ENCODE measurements at places on chromosomes 1 and 21.

- DNase-seq = no peak
Observed at GRCh38 chr1:156577550-156577949, 2.0 kb upstream of the TTC24 start.

- no peak for DNase-seq
Observed at GRCh38 chr1:10716840-10717239, 79.6 kb downstream of the CASZ1 start.

DNA sequence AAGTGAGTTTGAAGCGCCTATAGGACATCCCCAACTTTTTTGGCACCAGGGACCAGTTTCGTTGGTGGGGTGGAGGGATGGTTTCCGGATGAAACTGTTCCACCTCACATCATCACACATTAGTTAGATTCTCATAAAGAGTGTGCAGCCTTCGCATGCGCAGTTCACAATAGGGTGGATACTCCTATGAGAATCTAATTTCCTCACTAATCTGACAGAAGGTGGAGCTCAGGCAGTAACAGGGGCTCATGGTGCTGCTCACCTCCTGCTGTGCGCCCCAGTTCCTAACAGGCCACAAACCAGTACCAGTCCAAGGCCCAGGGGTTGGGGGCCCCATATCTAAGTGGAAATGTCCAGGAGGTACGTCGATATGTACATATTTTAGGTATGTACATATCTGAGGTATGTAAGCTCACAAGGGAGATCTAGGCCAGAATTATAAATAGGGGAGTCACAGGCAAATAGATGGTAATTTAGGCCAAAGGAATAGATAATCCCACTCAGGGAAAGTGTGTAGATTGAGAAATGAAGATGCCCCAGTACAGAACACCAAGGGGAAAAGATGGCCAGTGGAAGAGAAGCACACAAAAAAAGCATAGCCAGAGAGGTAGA lies 27.5 kb upstream of the RASAL2 start:
- DNase-seq = no peak

DNA sequence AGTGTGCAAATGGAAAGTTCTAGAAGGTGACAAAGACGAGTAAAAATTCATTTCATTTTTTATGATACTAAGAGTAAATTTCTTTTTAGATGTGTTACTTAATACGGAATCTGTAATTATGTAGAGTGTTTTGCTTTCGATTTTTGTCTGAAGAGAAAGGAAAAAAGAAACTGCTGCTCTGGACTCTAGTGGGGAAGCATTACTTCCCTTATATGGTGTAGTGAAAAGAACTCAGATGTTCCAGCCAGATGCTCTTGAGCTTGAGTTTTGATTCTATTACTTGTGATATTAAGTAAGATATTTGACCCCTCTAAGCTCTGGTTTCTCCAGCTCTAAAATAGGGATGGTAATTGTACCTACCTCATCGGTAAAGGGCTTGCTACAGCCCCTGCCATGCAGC lies 12.2 kb upstream of the GPR161 start:
- no peak for DNase-seq

GRCh38 chr1:160483505-160484185 lies 39.4 kb downstream of the SLAMF6 start:
- no peak for DNase-seq

DNA sequence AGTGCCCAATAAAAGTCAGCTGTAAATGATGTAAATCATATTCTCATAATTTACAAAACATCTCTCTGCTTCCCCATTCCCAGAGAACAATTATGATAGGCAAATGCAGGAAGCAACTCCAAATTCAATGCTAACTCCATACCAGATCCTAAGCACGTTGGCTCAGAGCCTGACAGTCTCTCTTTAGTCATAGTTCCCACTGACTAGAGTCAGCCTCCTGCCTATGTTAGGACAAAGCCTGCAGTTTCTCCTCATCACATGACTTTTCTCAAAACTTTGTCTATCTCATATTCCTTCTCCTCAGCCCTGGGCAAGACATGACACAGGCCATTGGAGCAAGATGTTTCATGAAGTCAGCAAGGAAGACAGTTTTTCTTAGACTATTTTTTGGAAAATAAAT lies 101.5 kb upstream of the COL24A1 start:
- peak; percentile 65 for DNase-seq

- DNase-seq = no peak
Observed at GRCh38 chr1:233659495-233659894, 45.6 kb downstream of the KCNK1 start.

DNA sequence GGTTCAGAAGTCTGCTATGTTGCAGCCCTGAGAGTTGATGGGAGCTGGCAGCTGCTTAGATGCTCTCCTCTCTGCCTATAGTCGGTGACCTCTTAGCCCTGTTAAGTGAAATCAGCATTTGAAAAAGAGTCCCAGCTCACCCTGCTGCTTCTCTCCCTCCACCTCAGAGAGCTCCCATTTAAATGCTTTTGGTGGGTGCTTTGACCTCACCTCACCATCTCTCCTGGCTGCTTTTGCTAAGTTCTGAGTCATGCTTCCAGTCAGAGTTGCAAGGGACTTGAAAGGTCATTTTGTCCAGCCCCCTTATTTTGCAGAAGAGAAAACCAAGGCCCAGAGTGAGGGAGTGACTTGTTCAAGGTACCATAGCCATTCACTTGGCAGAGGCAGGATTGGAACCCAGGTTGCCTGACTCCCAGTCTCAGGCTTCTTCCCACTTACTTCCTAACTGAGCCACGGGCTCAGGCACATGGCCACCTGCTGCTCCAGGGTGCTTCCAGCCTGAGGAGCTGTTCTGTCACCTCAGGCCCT lies 3.3 kb downstream of the MAPKAPK2 start:
- no peak for DNase-seq

DNA sequence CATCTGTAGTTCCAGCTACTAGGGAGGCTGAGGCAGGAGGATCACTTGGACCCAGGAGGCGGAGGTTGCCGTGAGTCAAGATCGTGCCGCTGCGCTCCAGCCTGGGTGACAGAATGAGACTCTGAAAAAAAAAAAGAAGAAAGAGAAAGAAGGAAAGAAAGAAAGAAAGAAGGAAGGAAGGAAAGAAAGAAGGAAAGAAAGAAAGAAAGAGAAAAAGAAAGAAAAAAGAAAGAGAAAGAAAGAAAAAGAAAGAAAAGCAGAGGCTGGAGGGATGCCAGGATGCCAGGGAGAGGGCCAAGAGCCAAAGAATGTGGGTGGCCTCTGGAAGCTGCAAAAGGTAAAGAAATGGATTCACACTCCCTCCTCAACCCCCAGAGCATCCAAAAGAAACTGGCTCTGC lies 8.2 kb upstream of the KCNE2 start:
- no peak for DNase-seq

- DNase-seq = no peak
Observed at GRCh38 chr1:115958866-115959265, 17.4 kb upstream of the SLC22A15 start.

DNA sequence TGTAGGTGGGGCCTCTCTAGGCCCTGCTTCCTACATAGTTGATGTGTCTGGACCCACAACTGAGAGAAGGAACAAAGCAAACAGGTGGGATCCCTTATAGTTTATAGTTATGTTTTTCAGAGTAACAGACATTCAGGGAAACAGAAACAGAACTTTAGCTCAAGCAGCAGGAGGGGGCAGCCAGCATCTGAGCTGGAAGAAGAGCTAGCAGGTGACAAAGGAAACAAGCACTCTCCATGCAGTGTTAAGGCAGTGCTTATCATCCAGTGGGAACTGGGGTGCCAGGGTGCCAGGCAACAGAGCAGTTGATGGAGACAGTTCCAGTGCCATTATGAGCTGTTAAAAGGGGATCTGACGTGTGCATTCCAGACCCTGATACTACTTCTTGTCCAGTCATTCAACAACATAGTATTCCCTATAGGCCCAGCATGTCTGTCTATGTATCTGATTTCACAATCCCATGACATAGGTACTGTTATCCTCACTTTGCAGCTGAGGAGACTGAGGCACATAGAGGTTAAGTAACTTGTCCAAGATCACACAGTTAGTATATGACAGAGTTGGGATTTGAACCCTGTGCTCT lies 13.5 kb downstream of the HIVEP3 start:
- no peak for DNase-seq

GRCh38 chr1:104467590-104467989 lies 717.9 kb downstream of the AMY1C start:
- no peak for DNase-seq

DNA sequence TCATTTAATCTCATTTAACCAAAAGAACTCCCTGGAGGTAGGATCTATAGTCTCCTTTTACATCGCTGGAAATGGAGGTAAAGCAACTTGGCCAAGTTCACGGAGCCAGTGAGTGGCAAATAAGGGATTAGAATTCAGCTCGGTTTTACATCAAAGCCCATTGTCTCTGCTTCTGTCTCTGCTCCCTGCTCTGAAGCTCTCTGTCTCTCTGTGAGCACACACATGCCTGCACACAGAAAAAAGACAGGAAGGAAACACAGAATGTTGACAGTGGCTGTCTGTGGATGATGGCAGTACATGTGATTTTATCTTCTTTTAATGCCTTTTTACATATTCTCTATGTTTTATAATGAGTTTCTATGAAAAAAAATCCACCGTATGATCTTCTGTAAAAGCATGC lies 8.9 kb upstream of the DHRS3 start:
- DNase-seq = no peak

DNA sequence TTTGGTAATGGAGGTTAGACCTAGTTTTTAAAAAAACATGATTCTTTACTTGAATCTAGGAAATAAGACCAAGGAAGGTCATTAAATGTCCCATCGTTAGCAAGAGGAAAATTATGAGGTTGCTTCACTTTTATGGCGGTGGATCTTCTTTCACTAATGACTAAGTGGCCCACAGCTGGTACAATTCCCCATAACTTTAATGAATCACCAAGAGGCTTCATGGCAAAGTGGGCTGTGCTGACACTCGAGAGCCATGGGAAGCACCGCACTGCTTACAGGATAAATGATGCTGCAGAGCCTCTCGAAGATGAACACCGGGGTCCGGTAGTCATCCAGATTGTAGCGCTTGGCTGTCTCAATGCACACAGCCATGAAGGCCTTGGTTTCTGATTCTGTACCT lies 108.8 kb downstream of the UBR4 start:
- no peak for DNase-seq

DNA sequence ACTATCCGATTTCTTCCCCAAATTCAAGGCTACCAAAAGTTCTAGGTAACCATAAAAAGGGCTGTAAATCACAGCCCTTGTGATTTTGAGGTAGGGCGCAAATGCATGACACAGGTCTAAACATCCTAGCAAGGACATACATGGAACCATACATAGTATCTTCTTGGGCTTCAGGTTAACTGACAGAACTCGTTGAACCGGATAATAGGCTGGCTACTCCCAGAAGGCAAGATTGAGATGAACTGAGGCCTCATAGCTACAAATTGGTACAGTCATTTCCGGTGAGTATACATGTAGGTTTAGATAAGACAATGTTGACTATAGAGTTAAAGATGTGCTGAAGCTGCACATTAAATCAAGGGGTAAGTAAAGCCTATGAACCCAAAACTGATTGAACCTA lies 27.3 kb upstream of the TP53BP2 start:
- DNase-seq = no peak

GRCh38 chr1:197001828-197002227 lies 24.5 kb downstream of the CFHR5 start:
- DNase-seq = no peak

- DNase-seq = no peak
Observed at GRCh38 chr1:109493227-109493626, 667 bp upstream of the CYB561D1 start.

- peak; percentile 83 for DNase-seq
Observed at GRCh38 chr1:16248603-16249516, 11.9 kb upstream of the CPLANE2 start.

- DNase-seq = no peak
Observed at GRCh38 chr1:210232511-210233215, at the start of gene SERTAD4. SERTAD4 (plus strand) TSS chr1:210232796; CDS start chr1:210237961, 5,165 bp downstream.

DNA sequence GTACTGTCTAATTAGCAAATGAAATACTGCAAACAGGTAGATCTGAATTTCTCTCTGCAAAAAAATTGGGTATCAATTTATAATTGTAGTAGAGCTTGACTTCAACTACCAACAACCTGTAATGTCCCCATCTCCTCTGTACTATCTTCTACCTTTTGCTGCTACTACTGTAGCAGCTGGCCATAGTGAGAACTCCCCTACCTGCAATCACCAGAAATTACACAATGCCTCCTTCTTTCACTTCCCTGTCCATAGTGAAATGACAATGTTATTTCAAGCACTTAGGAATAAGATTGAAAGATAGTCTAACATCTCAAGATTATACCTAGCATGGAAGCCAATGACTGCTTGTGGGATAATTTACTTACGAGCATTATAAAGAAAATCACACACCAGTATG lies 100.4 kb downstream of the ACBD6 start:
- DNase-seq = no peak

DNA sequence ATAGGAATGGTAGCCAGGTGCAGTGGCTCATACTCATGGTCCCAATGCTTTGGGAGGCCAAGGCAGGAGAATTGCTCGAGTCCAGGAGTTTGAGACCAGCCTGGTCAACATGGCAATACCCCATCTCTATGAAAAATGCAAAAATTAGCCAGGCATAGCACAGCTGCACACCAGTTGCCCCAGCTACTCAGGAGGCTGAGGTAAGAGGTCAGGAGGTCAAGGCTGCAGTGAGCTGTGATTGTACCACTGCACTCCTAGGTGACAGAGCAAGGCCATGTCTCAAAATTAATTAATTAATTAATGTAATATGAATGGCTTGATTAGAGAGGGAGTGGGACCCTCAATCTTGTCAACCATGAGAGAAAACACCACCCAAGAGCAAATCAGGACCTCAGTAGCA lies 198.7 kb upstream of the DUSP10 start:
- no peak for DNase-seq

DNA sequence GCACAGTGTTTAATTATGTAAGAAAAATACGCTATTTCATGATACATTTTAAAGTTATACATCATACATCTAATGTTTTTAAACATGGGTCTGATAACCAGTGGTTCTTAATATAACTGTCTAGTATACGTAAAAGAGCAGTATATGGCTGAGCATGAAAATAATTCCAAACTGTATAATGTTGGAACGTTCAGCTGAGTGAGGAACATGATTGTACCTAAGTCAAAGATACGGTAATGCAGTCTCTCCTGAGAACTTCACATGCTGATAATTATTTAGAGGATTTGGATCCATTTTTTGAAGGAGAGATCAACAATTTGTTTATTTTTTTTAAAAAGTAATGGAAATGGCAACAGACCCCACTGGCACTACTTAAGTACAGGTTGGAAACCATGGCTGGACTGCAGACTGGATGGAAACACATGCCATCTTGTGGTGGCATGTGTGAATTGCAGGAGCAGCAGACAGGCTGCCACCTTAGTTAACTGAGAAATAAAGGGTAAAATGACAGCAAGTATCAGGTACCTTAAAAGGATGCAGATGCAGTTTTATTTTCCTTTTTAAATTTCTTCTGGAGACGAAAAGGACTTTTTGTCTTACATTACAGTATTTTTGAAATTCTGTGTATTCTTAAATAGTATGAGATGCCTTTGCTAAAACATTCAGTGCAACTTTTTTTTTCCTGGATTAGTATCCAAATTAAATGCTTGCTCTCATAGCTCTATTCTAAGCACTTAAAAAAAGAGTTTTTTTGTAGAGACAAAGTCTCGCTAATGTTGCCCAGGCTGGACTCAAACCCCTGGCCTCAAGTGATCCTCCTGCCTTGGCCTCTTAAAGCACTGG lies 73.8 kb downstream of the MTR start:
- DNase-seq = peak; percentile 46

GRCh38 chr1:22131875-22132486 lies 10.9 kb downstream of the WNT4 start:
- no peak for DNase-seq

Measured in fibroblast of skin of abdomen (primary cell).